Stimulated activated CD4-positive, alpha-beta T cell treated with anti-CD3 and anti-CD28 coated beads, Interleukin-12 subunit alpha, Interleukin-12 subunit beta, amount 100 ng/mL, for 4 hours (primary cell): ENCODE measurements at places on chromosomes 5 and 9.

DNA sequence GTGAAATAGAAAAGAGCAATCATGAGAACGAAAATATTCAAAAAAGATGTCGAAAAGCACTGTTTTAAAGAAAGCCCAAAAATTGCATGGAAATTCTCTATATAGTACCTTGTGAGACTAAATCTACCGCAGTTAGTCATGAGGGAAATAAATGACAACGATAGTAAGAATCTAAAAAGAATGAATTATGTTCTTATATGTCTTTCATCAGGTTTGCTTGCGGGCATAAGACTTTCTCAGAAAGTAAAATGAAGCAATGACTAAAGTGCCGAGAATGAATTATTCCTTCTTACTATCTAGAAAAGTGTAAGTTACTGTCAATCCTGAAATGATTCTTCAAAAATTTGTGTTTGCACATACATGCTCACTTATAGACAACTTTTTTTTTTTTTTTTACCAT, 26.4 kb downstream of the PTPRD start:
- DNase-seq, result no peak

DNA sequence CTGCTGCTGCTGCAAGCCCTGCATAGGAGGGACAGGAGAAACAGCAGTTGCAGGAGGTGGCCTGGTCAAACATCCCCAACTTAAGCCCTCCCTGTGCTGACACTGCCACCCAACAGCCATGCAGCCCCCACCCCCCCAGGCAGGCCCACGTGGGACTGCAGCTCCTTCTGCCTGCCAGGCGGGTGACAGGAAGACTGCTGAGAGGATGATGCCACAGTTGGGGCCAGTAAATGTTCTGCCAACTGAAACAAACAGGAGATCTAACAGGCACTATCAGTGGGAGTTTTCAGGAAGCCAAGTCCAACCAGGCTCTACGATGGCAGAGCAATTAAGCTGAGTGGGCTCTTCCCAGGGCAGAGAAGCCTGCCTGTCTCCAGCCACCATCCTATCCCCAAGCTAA, 31.1 kb downstream of the DIRAS2 start:
- DNase-seq, result no peak

DNA sequence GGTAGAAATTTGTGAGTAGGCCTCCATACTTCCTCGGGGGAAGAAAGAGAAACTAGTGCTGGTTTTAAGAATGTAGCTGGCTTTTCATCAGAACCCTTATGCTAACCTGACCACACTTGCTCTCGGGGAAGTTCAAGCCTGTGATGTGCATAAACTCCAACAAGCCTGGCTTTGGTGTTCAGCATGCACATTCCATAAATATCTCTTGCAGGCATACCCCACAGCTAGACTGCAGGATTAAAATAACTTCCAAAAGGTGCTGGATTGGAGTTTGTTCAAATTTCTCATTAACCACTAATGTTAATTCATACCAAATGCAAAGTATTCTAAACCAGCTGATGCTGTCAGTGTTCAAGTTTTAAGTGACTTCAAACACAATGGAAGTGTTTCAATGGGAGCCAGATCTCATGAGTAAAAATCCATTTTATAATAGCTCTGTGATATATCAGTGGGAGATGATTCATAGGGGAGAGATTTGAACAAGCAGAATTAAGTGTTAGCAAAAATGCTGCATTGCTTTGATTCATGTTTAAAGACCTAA, 79.4 kb downstream of the NPR3 start:
- DNase-seq, result no peak

- no peak for DNase-seq
These were observed 12.0 kb upstream of the OLFM1 start for GRCh38 chr9:135075234-135076142.

DNA sequence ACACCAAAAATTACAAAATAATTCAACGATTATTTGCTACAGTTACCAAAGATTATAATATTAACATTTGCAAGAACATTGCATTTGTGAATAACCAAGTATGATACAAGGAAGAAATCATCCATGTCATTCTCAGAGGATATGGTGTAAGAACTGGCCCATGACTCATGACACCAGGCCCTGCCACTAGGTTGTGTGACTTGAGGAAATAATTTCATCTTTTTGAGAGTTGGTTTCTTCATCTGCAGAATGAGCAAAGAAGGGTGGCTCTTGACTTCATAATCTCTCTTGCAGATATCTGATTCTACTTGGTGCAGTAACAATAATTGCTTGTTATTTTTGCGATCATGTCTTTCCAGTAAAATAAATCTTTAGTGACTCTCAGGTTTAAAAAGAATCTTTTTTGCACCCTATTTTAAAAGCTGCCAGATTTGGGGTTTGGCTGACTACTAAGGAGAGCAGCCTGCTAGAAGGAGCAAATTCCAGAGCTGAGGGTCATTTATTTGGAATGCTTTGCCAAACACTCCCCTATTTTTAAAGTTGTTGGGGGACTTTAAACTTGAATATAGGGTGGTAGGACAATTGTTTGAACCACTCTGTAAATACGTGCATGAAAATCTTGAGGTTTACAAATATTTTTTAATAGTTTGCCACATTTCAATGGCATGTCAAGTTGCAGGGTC, 23.5 kb downstream of the ITGA1 start:
- DNase-seq, result no peak

GRCh38 chr9:3398232-3398648, 127.6 kb downstream of the RFX3 start:
- no peak for DNase-seq

GRCh38 chr5:173925449-173926071, 37.4 kb downstream of the CPEB4 start:
- DNase-seq, result peak; percentile 31

DNA sequence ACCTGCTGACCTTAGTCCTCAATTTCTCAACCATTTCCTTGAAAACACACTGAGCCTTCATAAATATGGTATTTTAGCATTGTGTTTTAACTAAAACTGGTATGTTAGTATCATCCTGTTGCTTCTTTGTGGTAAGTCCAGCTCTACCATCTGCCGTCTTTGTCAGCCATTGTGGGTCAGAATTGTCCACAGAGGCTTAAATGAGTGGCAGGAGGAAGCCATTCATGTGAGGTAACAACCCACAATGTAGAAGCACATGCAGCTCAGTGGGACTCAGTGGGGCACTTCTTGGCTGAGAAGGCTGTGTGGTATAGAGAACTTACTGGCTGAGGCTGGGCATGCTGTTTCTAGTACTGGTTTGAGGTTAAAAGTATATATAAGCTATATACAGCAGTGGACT, 149.2 kb upstream of the NR3C1 start:
- no peak for DNase-seq

DNA sequence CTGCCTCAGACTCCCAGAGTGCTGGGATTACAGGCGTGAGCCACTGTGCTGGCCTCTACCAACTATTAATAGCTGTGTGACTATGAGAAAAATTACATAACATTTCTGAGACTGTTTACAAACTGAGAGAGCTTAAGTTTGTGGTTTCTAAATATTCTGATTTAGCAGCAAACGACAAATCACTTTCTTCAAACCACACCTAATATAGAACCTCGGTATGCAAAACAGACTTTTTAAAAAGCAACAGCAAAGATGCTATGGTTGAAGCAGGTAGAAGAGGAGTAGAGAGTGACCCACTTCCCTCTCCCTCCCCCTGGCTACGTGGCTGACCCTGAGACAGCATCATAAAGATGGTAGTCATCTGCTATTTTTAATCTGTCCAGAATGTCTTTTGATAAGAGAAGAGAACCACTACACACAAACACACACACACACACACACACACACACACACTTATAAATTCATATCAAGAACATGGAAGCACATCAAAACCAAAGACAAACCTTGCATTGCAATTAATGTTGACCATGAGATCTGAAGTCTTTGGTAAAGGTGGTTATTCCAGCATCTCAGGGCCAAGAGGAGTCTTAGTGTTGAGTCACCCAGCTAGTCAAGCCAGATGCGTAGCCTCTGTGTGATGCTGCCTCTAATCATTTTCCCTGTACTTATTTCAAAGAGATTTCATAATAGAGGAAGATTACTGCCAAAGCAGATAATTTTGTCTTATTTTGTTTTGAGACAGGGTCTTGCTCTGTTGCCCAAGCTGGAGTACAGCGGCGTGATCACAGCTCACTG, 58.1 kb upstream of the TMEM215 start:
- DNase-seq, result no peak

DNA sequence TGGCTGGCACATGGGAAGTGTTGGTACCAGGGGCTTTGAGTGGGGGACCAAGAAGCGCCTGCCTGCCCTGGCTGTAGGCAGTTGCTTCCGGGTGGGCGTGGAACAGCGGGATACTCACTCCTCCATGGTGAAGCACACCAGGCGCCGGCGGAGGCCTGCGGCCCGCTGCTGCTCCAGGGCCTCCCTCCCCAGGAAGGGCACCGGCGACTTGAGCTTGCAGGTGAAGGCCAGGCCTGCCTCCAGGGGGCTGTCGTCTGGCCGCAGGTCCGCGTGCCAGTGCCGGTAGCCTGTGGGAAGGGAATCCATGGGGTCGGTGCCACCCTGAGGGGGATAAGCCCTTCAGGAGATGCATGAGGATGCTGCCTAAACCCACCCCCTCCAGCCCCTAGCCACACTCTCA, 34.3 kb downstream of the DBH start:
- DNase-seq, result no peak

DNA sequence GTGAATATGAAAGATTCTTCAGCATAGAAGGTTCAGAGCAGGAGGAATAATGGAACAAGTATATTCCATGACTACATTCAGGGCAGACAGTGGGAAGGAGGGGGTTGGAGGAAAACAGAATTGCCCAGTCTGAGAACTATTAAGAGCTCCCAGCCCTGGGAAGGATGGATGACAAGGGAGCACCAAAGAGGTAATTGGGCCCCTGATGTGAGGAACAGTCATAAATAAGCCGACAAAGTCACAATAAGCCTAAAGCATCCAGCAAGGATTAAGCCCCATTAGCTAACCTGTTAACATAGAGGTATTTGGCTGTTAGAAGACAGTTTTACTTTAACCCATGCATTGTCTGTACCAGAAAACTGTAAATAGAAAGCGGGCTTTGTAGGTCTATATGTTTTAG, 348.7 kb upstream of the SEMA6A start:
- no peak for DNase-seq

- DNase-seq, result no peak
These were observed 94.3 kb downstream of the TSSK1B start for GRCh38 chr5:113340537-113340936.

GRCh38 chr5:88886252-88886651, 3.3 kb upstream of the MEF2C start:
- DNase-seq, result no peak
